ENCODE measurements at places on chromosomes 6 and 20.

GRCh38 chr20:31718952-31719643, 3.6 kb downstream of the BCL2L1 start:
- DNase-seq, result no peak

DNA sequence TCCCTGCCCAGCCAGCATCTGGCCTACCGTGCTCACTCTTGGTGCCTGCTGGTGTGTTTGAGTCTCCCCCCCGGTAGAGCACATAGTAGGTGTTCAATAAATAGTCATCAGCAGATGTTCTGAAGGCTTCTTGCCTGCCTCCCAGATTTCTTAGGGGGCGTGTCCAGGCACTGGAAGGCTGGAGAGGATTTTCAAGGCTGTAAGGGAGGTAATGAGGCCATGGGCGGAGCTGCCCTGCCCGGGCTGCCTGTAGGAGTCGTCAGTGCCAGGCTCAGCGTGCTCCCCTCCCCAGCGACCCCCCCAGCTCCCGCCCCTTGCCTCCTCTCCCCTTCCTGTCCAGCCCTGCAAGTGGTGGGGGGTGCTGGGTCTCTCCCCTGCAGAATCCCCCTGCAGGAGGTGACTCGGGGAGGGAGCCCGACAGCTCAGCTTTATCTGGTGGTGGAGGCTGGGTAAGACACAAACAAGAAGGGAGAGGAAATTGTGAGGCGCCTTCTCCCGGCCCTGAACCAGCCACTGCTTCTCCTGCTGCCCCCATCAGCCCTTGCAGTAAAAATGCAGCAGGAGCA, 55.9 kb downstream of the BCAS4 start:
- no peak for DNase-seq

DNA sequence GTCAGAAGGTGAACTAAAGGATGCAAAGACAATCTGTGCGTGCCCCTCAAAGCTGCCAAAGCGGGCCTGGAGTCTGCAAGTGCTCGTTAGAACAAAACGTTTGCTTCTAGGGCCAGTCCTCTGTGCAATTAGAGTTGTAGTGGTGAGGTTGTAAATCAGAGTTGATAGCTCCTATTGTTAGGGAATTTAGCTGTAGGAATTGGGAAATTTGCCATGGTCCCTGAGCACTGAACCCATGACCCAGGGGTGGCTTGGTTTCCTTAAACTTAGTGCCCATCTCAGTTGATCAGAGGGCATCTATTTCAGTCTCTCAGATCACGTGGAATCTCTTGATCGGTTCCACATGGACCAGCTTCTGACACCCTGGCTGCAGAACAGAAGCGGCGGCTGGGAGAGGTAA, 18.8 kb upstream of the RPS6KA2 start:
- DNase-seq, result peak; percentile 20

DNA sequence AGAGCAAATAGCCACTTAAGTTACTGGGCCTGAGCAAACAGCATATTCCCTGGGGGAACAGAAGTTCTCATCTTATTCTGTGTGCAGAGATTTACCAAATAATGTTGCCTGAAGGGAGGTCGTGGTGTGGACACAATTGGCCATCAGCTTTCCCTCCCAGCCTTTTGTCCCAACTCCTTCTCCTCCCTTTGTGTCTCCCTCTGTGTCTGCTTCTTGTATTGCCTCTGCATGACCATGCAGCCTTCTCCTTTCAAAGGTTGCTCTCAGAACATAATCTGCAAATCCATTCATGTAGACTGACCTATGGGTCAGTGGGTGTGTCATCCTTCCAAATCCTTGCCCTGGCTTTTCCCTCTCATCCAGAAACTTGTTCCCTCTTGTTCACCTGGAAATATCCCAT, 150.3 kb upstream of the INSM1 start:
- no peak for DNase-seq

- no peak for DNase-seq
Observed at GRCh38 chr20:23305098-23305497, 45.5 kb upstream of the NXT1 start.

GRCh38 chr6:43671011-43671800, 16.4 kb downstream of the MRPS18A start:
- DNase-seq, result no peak

- no peak for DNase-seq
Observed at GRCh38 chr6:41553405-41553999, 7.3 kb downstream of the FOXP4 start.

DNA sequence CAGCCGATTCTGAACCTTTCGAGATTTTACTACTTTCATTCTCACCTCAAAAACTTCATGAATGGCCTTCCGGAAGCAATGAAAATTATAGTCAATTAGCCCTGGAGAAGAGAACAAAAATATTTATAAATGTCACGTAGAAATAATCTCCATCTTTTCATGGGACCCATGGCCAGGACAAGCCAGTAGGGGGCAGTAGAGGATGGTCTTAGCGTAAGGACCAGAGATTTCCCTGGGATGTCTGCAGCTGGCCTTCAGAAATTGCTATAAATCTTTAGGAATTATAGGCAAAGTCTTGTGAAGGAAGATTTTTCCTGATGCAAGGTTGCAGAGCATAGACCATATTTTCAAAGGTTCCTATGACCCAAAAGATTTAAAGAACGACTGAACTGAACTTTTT, 15.6 kb upstream of the UBE2J1 start:
- peak; percentile 88 for DNase-seq

GRCh38 chr20:49562311-49563014, 5.5 kb downstream of the PTGIS start:
- DNase-seq, result no peak

- DNase-seq, result no peak
Observed at GRCh38 chr20:48015141-48015910, 230.0 kb upstream of the SULF2 start.

GRCh38 chr20:34268851-34269636, 27.8 kb downstream of the ASIP start:
- no peak for DNase-seq

- peak; percentile 94 for DNase-seq
Observed at GRCh38 chr6:157323255-157323965, at the start of gene TMEM242. Gene TMEM242, minus strand, starts transcription at chr6:157323519. Its CDS starts 20 bp downstream, at chr6:157323499.

DNA sequence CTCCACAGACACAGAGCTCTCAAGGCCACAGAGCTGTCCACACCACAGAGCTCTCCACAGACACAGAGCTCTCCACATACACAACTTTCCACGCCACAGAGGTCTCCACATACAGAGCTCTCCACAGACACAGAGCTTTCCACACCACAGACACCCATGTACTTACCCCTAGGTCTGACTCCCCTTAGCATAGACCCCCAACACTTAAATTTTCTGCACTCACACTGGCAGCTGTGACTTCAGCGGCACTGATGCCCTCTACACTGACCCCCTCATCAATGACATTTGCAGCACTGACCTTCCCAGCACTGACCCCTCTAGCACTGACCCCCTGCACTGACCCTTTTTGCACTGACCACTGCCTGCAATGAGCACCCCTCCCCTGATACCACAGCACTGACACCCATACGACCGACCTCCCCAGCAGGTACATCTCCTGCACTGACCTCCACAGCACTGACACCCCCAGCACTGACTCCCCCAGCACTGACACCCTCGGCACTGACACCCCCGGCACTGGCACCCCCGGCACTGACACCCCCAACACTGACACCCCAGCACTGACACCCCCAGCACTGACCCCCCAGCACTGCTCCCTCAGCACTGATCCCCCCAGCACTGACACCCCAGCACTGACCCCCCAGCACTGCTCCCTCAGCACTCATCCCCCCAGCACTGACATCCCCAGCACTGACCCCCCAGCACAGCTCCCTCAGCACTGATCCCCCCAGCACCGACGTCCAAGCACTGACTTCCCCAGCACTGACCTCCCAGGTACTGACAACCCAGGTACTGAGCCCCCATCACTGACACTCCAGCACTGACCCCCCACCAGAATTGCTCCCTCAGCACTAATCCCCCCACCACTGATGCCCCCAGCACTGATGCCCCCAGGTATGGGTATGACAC, 56.5 kb downstream of the ERMARD start:
- DNase-seq, result no peak

GRCh38 chr6:34791164-34791700, 651 bp upstream of the BLTP3A start:
- peak; percentile 46 for DNase-seq

GRCh38 chr6:161511447-161512095, 237.7 kb upstream of the AGPAT4 start:
- no peak for DNase-seq

DNA sequence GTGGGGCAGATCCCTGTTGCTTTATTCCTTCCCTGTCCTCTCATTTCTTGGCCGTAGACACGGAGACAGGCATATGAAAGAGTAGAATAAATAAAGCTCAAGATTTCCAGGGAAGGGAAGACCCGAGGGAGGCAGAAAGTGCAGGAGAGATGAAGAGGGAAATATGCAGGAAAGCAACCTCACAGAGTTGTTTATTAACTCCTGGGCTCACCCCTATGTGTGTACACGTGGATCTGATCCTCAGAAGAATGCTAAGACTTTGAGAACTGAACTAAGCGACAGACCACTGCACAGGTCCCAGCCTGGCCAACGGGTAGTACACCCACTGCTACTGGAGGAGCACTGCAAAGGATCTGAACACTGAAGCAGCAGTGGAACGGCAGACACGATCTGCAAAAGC, 156.2 kb downstream of the KIF16B start:
- DNase-seq, result no peak

- DNase-seq, result no peak
Observed at GRCh38 chr6:37779111-37779800, 40.3 kb upstream of the ZFAND3 start.

- no peak for DNase-seq
Observed at GRCh38 chr6:109958626-109959025, 19.5 kb upstream of the GPR6 start.

GRCh38 chr20:49647550-49647949, 66.1 kb downstream of the B4GALT5 start:
- DNase-seq, result no peak

GRCh38 chr6:131823276-131823902, 15.6 kb downstream of the ENPP1 start:
- no peak for DNase-seq

DNA sequence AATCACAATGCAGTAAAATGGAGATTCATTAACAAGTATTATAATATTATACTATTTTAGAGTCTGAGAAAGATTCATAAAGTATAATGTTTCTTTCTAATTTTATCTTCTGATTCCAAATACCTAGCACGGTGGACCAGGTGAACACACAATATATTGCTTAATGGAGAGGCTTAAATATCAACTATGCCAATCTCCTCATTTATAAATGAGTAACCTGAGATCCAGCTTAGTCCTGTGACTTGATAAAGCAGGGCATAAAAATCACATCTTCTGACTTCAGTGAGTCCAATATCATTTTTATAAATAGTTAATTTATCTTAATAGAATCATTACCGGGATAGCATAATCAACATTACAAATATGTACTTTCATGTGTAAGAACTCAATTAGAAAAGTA, 144.4 kb upstream of the GJE1 start:
- no peak for DNase-seq

- DNase-seq, result peak; percentile 51
Observed at GRCh38 chr6:73696966-73697655, 1.1 kb downstream of the CD109 start.

DNA sequence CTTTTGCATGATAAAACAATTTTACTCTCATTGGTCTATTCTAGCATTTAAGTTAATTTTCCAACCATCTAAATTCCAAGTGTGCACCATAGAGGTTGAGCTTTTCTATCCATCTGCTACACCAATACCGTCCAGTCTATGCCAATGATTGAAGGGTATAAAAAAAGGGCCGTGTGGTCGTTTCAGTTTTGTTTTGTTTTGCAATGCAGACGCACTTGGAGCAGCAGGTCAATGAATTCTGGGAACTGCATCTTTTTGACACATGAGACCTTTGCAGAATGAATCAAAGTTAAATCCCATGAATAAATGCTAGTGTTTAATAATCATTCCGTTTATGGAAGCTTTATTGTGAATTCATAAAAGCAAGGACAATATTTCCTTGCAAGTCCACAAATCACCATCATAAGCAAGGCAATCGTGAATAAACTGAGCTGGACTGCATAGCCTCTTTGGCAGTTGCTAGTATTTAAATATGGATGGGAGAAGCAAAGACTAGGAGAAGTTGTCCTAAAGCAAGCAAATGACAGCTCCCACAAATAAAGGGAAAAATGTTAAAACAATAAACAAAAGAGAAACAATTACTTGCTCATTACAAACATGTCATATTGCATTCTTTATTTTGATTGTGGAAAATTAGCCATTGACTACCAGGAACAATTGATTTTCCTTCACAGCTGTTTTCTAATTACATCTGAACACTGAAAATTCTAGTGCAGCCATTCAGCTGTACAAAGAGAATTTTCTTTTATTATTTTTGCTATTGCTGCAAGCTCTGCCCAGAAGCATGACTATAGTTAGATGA, 649.7 kb upstream of the GJE1 start:
- DNase-seq, result peak; percentile 22

- no peak for DNase-seq
Observed at GRCh38 chr6:127404133-127404532, 55.1 kb downstream of the KIAA0408 start.

DNA sequence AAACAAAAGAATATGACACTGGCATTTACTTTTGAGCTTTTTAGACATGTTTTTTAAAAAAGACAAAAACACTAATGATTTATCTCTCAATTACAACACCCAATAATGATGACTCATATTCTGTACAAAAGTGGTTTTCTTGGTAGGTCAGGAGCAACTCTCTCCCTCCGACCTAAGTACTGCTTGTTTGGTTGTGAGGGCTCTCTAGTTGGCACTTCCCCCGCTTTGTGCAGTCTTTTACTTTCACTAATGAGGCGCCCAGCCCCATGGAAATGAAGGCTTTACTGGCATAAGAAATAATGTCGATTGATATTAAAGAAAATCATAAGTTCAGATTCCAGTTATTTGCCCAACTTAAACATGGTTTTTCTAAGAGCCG, 1.3 kb downstream of the KPNA5 start:
- peak; percentile 57 for DNase-seq

GRCh38 chr6:126444659-126445273, 104.9 kb downstream of the CENPW start:
- DNase-seq, result no peak

GRCh38 chr20:4512891-4513550, 208.7 kb upstream of the PRND start:
- no peak for DNase-seq

DNA sequence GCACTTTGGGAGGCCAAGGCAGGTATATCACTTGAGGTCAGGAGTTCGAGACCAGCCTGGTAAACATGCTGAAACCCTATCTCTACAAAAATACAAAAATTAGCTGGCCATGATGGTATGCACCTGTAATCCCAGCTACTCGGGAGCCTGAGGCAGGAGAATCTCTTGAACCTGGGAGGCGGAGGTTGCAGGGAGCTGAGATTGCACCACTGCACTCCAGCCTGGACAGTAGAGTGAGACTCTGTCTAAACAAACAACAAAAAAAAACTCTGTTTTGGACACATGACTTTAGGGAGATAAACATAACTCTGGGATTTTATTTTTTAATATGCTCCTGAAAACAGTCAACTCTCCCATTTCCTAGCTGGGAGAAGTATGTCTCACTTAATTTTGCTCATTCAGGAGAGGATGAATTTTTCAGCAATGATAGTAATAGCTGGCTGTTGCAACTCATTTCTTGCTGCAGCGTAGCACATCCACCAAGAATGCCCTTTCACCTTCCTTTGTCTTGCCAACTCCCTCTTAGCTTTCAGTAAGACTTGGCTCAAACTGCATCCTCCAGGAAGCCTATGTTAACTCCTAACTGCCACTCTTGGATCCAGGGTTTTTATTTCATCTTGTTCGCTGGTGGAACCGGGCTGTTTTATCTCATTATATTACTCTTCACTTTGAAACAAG, 24.3 kb downstream of the TOP1 start:
- DNase-seq, result no peak
